ENCODE measurements at places on chromosomes 5 and 9. TPM values are rescaled to one million over a fixed set of nuclear protein-coding genes. Genes with fewer than 3 reads are reported as not detected.

The KIAA0825 gene
- 5.9 TPM for total RNA-seq

The XPA gene
- 8.4 TPM for total RNA-seq

The KLHL3 gene
- total RNA-seq = 1.6 TPM

The GARIN3 gene
- total RNA-seq = not detected

The C9 gene
- total RNA-seq = not detected

The PCDHB9 gene
- 0.54 TPM for total RNA-seq

The SLC28A3 gene
- total RNA-seq = 2.0 TPM

The TMEM215 gene
- not detected for total RNA-seq

The TMEM252 gene
- not detected for total RNA-seq

The IRX2 gene
- total RNA-seq = 48.2 TPM

The CYLC2 gene
- not detected for total RNA-seq

The GPR150 gene
- total RNA-seq = not detected

The OR13D1 gene
- total RNA-seq = not detected

The SUSD1 gene
- total RNA-seq = 18.1 TPM

The PTGER4 gene
- 0.39 TPM for total RNA-seq

The SYNPO gene
- not detected for total RNA-seq

The C5orf46 gene
- total RNA-seq = 9.9 TPM

The SIMC1 gene
- 3.5 TPM for total RNA-seq

The RHOBTB3 gene
- 368 TPM for total RNA-seq

The ASPN gene
- total RNA-seq = not detected

The HTR4 gene
- total RNA-seq = not detected

The GBA2 gene
- total RNA-seq = 25.9 TPM

The HNRNPK gene
- 405 TPM for total RNA-seq

The SEMA5A gene
- 351 TPM for total RNA-seq

The DNAH5 gene
- 0.39 TPM for total RNA-seq

The YTHDC2 gene
- total RNA-seq = 24.3 TPM

The GABRA1 gene
- not detected for total RNA-seq

The OR1Q1 gene
- total RNA-seq = not detected

The IL4 gene
- not detected for total RNA-seq

The IL9 gene
- not detected for total RNA-seq

The SMIM32 gene
- not detected for total RNA-seq

The NKD2 gene
- total RNA-seq = not detected

The P4HA2 gene
- total RNA-seq = 406 TPM

The TRAPPC13 gene
- 11.8 TPM for total RNA-seq

The TTC1 gene
- total RNA-seq = 25.9 TPM

The TMC1 gene
- total RNA-seq = 0.79 TPM

The SPATA6L gene
- total RNA-seq = 4.7 TPM

The FOXD4L3 gene
- 0.39 TPM for total RNA-seq

The FLT4 gene
- total RNA-seq = under 0.01 TPM

The LCN12 gene
- not detected for total RNA-seq

The TDRD7 gene
- 5.1 TPM for total RNA-seq
